ENCODE measurements at places on chromosomes 12 and 14.

DNA sequence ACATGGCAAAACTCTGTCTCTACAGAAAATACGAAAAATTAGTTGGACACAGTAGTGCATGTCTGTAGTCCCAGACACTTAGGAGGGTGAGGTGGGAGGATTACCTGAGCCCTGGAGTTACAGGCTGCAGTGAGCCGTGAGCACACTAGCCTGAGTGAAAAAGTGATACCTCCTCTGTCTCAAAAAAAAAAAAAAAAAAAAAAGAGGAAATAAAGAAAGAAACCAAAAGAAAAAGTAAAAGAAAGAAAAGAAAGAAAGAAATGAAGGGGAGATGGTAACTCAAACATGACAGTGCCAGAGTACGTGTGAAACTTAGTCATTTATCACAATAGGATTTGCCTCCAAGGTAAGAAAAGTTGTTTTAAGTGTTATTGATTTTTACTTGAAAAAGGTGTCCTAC is 407.0 kb upstream of the MGAT4C start:
- no peak for DNase-seq

DNA sequence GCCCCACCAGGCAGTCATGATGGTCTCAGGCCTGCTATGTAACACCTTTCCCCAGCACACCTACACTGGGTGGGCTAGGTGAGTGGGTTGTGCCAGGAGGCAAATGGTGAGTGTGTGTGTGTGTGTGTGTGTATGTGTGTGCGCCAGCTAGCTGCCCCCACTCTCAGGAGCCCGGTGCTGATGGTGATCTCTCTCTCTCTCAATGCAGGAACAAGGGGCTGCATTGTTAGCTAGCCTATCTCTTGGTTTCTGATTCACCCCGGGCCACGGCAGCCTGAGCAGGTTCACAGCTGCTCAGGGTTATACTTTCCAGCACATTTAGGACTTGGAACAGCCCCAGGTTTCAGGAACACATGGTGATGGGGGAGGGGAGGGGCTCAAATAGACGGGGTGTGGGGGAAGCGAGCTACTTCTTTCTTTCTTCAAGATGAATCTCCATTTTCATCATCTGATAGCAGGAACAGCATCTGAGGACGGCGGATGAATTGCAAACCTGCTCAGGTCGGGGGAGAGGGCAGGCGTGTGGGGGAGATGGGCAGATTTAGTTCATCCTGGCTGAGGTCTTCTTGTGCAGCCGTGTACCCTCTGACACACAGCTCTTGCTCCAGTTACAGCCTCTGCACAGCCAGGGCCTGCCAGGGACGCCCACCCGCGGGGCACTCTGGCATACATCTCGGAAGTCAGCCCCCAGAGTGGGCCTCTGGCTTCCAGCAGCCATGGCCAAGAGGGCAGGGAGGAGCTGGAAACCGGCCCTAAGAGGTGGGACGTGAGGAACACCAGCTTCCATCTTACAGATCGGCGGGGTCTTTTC is 137.6 kb downstream of the ZFP36L1 start:
- no peak for DNase-seq

- DNase-seq, result no peak
Observed at GRCh38 chr14:105389534-105389933, 8.8 kb upstream of the TEX22 start.

GRCh38 chr12:104164634-104165033 is 26.6 kb upstream of the NFYB start:
- no peak for DNase-seq

GRCh38 chr12:131260954-131261353 is 307.2 kb downstream of the ADGRD1 start:
- no peak for DNase-seq

DNA sequence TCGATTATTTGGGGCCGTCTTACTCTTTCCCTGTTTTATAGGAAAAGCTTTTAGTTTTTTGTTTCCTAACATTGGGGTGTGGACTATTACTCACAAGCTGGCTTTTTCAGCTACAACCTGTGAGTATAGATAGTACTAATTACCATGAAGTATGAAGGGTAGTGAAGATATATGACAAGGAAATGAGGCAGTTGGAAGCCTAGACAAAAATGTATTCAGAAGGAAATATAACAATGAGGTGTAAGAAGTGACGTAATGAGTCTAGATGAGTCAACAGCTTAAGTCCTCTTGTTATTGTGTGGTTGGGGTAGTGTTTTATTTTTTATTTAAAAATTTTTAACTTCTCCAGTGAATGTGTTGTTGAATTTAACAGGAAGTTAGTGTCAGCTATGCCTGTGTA is 804.5 kb downstream of the NRXN3 start:
- no peak for DNase-seq

DNA sequence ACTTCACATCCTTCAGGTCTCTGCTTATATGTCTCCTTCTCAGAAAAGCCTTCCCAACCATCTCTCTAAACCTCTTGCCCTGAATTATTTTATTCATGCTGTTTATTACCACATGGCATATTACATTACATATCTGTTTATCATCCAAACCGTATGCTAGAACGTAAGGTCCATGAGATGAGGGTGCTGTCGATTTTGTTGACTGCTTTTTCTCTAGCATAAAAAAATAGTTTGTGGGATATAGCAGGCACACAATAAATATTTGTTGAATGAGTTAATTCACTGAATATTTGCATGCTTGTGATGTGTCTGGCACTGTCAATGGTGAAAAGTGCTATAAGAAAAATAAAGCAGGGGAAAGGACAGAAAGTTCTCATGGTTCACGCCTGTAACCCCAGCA is 22.9 kb downstream of the SAMD4A start:
- no peak for DNase-seq

DNA sequence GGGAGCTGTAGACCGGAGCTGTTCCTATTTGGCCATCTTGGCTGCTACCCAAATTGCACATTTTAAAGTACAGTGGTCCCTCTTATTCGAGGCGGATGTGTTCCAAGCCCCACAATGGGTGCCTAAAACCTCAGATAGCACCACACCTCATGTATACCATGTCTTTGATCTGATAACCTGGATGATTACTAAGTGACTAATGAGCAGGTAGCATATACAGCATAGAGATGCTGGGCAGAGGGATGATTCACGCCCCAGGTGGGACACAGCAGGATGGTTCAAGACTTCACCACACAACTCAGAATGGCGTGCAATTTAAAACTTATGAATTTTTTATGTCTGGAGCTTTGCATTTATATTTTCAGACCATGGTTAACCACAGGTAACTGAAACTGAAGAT is 255.0 kb downstream of the AKAP6 start:
- DNase-seq, result no peak

Data from activated CD8-positive, alpha-beta memory T cell treated with anti-CD3 and anti-CD28 coated beads for 1 hour (primary cell).